ENCODE measurements at places on chromosomes 4 and X.

DNA sequence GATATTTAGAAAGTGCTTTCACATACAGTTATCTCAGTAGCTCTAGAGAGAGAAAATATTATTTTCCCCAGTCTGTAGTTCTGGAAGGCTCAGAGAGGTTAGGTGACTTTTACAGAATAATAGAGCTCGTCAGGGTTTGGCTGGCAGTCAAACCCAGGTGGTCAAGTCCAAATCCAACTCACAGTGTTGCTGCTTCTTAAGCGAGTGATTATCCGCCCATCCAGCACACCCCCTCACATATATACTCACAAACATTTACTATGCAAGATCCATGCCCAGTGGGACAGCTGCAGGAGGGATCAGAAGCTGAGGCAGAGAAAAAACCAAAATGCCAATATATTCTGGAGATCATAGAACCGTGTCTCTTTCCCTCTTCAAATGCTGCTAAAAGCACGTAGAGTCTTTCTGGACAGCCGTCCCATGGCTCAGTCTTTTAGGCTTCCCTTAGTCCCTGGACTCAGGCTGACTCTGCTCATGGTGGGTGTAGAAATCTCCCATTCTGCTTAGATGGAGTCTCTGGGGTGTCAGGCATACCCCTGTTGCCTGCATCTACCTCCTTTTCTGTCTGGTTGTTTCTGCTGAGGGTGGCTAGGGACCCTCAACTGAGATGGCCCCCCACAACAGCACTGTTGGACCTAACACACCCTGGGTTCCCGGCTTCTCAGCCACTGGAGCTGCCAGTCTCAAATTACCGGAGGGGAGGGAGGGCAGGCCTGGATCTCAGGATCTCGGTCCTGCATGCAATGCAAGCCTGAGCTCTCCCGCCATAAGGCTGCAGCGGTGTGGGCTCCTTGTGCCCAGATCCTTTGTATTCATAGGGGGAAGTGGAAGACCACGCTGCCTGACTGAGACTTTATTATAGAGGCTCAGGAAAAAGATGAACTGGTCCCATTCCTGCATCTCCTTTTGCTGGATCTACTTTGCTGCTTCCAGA lies at the start of gene CHRNA9:
Gene CHRNA9 (plus strand): TSS at position 743 of the 934 bp plus-strand sequence. CDS start 135 bp downstream, at position 878.
- DNase-seq: no peak

GRCh38 chr4:8649631-8650361 lies 57.2 kb downstream of the CPZ start:
- DNase-seq: no peak

DNA sequence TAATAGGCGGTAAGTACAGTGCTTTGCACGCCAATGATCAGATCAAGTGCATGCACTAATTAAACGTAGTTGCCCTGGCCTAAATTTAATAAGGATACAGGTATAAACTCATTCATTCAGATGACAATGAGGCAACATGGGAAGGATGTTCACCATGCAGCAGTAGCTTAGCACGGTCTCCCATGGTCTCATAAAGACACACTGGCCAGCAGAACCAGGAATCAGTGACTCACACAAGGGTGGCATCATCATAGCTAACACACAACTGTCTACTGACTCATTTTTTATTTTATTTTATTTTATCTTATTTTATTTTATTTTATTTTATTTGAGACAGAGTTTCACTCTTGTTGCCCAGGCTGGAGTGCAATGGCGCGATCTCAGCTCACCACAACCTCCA lies 42.7 kb downstream of the TMEM156 start:
- no peak for DNase-seq

GRCh38 chrX:24055043-24055356 lies 244 bp downstream of the EIF2S3 start:
- DNase-seq: no peak

DNA sequence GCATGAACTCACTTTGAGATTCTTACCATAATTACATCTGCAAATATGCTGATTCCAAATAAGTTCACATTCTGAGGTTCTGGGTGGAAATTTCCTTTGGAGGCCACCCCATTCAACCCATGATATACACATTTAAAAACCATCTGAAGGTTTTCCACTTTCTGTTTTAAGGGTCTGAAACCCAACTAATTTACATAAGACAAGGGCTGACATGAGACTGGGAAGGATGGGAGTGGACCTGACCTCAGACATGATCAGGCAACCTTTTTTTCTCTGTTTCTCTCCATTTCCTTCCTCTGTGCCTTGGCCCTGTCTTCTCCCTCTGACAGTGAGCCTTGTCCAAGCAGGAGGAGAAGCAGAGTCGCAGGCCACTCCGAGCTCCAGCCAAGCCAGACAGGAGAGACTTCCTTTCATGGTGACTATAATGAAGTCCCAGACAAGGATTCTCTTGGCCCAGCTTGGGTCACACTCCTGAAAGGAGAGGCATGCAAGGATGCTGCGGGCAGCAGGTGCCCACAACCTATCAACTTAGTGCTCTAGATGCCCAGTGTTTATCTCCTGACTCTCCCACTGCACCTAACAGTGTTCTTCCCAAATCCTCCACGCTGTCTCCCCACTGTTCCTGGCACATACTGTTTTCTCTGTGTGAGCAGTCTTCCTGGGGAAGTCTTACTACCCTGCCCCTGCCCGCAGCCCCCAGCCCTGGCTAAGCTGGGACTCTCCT lies 39.9 kb downstream of the MSX1 start:
- DNase-seq: no peak

DNA sequence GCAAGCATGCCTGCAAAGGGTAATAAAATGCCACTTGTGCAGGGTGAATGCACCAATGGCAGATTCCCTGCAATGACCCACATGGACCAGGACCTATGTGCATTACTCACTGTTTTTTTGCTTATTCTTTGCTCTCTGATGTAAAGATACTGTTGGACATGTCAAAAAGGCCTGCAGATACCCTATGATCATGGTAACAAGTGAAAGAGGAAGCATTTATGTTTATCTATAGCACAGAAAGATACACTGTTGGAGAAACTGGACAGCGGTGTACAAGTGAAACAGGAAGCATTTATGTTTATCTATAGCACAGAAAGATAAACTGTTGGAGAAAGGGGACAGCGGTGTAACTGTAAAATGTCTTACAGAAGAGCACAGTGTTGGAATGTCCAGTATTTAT lies 127.5 kb downstream of the PAPSS1 start:
- no peak for DNase-seq

GRCh38 chrX:153416781-153417450 lies 5.6 kb downstream of the ZFP92 start:
- DNase-seq: no peak

GRCh38 chr4:6595897-6596537 lies 21.0 kb downstream of the MAN2B2 start:
- DNase-seq: no peak

GRCh38 chr4:165309456-165309855 lies 18.0 kb upstream of the MSMO1 start:
- DNase-seq: no peak

GRCh38 chrX:69031971-69032391 lies 133.3 kb downstream of the PJA1 start:
- DNase-seq: no peak

DNA sequence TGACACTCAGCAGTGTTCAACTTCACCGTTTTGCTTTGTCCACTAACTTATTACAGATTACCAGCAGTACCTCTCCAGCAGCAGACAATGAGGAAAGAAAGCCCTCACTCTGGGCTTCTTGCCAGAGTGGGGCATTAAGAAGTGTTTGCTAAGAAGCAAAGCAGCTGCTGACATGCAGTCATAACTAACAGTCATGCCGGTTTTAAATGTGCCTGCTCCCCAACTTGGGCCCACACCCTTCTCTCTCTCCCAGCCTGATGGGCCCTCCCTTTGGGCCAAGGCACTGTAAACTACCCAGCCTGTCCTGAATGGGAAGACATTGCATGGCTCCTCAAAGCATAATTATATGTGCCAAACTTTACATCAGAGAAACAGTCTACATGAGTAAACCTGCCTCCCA lies 54.6 kb upstream of the HHIP start:
- DNase-seq: no peak

GRCh38 chr4:59060002-59060846 lies 1950.0 kb upstream of the IGFBP7 start:
- DNase-seq: no peak

DNA sequence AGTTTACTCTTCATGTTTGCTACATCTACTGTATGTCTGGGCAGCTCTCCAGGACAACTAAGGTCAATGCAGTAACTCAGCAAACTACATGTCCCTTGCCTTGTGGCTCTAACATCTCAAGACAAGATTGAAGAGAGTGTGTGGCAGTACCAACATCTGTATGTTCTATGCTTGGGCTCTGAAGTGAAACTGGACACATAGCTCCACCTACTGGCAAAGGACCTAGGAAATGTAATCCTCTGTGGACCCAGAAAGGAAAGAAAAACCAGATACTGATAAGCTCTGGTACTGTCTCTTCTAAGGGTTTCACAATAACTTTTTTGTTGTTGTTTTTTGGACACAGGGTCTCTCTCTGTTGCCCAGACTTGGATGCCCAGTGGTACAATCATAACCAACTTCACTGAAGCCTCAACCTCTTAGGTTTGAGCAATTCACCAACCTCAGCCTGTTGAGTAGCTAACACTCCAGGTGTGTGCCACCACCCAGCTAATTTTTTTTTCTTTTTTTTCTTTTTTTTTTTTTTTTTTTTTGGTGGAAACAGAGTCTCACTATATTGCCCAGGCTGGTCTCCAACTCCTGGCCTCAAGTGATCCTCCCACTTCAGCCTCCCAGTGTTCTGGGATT lies 64.1 kb downstream of the QDPR start:
- DNase-seq: no peak

DNA sequence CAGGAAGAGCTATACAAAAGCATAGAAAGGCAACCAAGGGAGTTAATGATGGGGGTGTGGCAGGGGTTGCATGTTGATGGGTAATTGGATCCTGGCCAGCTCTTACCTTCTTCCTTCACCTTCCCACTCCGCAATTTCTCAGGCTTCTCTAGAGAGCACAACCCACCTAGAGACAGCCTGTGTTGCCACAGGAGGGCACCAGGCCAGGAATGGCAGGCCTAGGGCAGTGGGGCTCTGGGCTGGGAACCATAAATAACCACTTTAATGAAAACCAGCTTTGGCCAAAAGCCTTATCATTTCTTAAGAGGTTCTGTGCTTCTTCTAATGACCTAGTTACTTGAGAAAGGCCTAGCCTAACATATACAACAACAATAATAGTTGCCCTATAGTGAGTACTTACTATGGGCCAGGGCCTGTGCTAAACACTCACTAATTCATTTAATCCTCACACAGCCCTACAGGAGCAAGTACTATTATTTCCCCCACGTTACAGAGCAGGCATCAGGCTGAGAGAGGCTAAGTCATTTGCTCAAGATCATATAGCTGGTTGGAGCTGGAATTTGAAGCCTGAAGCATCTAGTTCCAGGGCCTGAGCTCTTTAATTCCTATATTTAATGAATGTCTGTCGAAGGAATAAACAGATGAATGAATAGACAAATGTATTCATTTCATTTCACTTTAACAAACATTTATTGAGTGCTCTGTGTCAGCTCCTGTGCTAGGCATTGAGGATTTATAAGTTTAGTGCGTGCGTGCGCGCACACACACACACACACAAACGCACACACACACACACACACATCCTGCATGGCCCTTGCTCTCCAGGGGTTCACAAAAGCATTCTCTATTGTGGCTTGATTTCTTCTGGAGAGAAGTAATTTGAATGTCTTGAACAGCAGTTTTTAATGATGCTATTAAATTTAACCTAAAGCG lies 66.8 kb downstream of the RTL9 start:
- no peak for DNase-seq

DNA sequence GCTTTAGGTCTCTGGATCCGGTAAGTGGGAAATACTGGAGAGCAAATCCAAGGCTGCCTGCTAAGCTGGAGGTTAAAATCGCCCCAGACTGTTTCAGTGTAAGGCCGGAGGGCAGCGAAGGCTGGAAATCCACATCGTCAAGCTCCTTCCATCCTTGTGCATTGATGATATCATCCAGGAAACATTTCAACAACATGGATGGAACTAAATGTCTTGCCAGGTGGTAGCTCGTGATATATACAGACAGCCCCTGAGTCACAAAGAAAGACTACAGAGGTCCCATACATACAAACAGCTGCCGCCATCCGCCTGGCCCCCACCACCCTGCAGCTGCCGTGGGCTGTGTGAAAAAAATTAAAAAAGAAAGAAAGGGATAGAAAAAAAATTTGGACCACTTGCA lies 148.9 kb upstream of the RBPJ start:
- DNase-seq: peak; percentile 12

- DNase-seq: no peak
Observed at GRCh38 chr4:114603497-114603896, 4.9 kb downstream of the UGT8 start.

DNA sequence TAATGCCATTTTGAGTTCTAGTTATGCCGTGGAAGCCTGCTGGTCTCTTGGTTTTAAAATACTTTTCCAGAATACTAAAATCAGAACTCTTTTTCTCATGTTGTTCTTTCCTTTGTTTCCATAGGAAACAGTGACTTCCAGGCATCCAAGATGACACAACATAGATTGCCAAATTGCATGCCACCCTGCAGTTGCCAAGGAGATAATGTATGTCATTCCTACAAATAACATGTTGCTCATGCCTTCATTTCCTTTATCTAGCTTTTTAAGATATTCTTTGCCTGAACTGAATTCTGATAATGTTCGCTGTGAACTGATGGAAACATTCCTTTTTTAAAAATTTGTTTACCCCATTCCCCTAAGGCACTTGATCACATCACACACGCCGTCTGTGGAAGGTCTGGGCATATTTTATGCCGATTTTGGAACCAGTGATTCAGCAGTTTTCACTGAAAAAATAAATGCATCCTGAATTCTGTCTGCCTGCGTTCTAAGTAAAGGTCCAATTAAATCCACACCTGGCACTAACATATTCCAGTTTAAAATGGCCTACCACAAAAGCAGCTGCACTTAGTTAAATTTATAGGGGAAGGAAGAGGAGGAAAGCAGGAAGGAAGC lies 38.0 kb upstream of the COX7B2 start:
- DNase-seq: no peak

DNA sequence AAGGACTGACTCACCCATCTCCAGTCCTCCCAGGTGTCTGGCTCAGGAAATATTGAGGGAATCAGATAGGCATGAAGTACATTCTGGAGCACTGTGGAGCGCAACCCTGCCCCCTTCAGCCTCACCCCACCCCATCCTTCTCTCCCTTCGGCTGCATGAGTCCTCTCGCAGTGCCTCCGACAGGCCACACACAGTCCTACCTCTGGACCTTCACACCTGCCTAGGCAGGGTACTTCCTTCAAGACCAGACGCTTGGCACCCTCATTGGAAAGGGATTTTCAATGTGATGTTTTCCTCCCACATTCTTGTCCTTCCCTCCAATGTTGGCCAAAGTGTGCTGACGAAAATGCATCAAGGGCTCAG lies 26.8 kb upstream of the PPP2R2C start:
- DNase-seq: no peak

GRCh38 chr4:107197121-107197520 lies 161.0 kb upstream of the DKK2 start:
- no peak for DNase-seq

- no peak for DNase-seq
Observed at GRCh38 chr4:145694929-145695328, 15.0 kb downstream of the C4orf51 start.

- DNase-seq: no peak
Observed at GRCh38 chrX:76183289-76184049, 10.6 kb downstream of the PBDC1 start.

- DNase-seq: no peak
Observed at GRCh38 chr4:107991945-107992630, 2.4 kb downstream of the HADH start.

Data from head of caudate nucleus (tissue), 42 donors.